ENCODE measurements at places on chromosomes 4 and X.

- no peak for DNase-seq
Measured at GRCh38 chrX:23118890-23119527, 119.2 kb downstream of the DDX53 start.

- no peak for DNase-seq
Measured at GRCh38 chr4:138972956-138973801, 42.4 kb upstream of the NOCT start.

- DNase-seq = no peak
Measured at GRCh38 chr4:96786306-96786705, 946.4 kb downstream of the PDHA2 start.

DNA sequence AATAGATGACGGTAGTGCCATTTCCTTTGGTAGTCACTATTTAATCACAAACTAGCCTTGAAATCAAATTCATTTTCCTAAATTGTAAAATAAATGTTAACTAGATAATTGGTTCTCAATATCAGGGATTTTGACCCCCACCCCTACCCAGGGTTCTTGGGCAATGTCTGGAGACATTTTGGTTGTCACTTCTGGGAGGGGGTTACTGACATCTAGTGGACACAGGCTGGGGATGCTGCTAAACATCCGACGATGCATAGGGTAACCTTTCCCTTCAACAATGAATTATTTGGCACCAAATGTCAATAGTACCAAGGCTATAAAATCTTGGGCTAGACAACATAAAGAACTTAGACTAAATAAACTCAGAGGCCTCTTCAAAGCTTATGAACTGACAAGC is 285.8 kb upstream of the TRPC5 start:
- DNase-seq = no peak

DNA sequence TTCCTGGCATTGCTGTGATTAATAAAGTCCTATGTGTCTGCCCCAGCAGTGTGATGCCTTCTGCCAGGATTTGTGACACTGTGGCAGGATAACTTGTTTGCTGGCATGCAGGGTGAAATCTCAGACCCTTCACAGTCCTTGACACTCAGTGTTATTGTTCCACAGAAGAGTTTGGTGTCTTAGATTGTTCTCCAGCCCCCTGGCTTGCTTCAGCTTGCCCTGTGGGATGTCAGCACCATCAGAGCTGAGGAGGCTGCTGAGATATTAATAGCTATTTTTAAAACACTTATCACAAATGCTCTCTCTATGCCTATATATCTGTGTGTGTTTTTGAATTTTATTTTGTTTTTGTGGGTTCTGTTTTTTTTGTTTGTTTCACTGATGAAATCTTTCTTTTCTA is 136.9 kb downstream of the TSPAN5 start:
- no peak for DNase-seq

GRCh38 chrX:39452401-39452800 is 645.4 kb downstream of the BCOR start:
- DNase-seq = no peak

Measured in RKO (cell line).